ENCODE measurements at places on chromosomes 4 and X. TPM values are rescaled to one million over a fixed set of nuclear protein-coding genes. Genes with fewer than 3 reads are reported as not detected.

- no peak overlapping the region for H3K4me3 ChIP-seq
- no peak overlapping the region for H3K27ac ChIP-seq
- H3K4me1 ChIP-seq, result peaks cover 9% of the 10 kb centered on the region
Measured at GRCh38 chr4:17027495-17027894, 129.1 kb upstream of the LDB2 start.

GRCh38 chr4:17763416-17763815 is 18.0 kb downstream of the FAM184B start:
- H3K36me3 ChIP-seq, result no peaks in the 10 kb centered on the region
- H3K27me3 ChIP-seq, result no peaks in the 10 kb centered on the region
- no peak for DNase-seq
- no peak overlapping the region for H3K4me3 ChIP-seq

GRCh38 chrX:69094977-69095669 is 70.1 kb downstream of the PJA1 start:
- no peaks in the 10 kb centered on the region for H3K27me3 ChIP-seq
- no peaks in the 10 kb centered on the region for H3K36me3 ChIP-seq
- no peaks in the 10 kb centered on the region for H3K4me1 ChIP-seq
- H3K4me3 ChIP-seq, result no peak overlapping the region
- no peak overlapping the region for H3K27ac ChIP-seq

DNA sequence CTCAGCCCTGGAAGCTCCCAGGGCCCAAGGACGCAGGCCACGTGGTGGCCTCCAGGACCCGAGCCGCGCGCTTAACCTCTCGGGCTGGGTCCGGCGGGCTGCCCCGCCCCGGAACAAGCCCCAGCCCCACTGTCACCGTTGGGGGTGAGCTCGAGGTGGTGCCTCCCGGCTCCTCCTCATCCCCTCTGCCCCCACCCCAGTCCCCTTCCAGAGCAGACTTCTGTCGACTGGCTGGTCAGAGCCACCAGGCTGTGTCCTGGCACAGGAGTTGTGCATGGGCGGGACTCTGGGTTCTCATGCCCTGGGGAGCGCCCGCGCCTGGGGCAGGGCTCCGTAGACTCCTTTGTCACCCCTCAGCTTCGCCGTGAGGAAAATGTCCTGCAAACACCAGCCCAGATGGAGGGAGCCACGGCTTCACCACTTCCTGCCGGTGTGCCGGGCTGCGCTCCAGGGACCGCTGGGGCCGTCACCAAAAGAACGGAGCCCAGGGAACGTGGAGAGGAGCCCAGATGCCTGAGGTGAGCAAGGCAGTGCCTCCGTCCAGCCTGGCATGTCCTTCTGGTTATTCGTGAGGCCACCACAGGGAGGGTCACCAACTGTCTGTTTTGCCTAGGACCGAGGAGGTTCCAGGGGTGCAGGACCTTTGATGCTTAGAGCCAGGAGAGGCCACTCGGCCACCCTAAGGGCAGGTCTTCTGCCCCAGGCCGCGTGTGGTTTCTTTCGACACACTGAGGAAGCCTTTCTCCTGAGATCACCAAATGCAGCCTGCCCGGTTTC is 7.1 kb upstream of the RGS12 start:
- no peak overlapping the region for H3K27ac ChIP-seq
- no peaks in the 10 kb centered on the region for H3K36me3 ChIP-seq
- no peaks in the 10 kb centered on the region for H3K4me1 ChIP-seq
- peak; percentile 32 for DNase-seq
- no peak overlapping the region for H3K4me3 ChIP-seq

Gene SPANXN4
- not detected for polyA plus RNA-seq

Gene SPANXN1
- polyA plus RNA-seq, result not detected

Gene UGT2B11
- not detected for polyA plus RNA-seq

Gene FBXW7
- 27.5 TPM for polyA plus RNA-seq

- no peak for DNase-seq
- H3K36me3 ChIP-seq, result no peaks in the 10 kb centered on the region
- no peak overlapping the region for H3K27ac ChIP-seq
- H3K4me1 ChIP-seq, result no peaks in the 10 kb centered on the region
Measured at GRCh38 chrX:108558217-108558616, 118.6 kb downstream of the COL4A5 start.

- peaks cover 5% of the 10 kb centered on the region for H3K4me1 ChIP-seq
- H3K4me3 ChIP-seq, result no peak overlapping the region
- peak; percentile 34 for DNase-seq
- H3K27me3 ChIP-seq, result peaks cover 19% of the 10 kb centered on the region
- no peaks in the 10 kb centered on the region for H3K36me3 ChIP-seq
- H3K27ac ChIP-seq, result no peak overlapping the region
Measured at GRCh38 chrX:2578864-2579263, 78.1 kb upstream of the DHRSX start.

Gene PDGFC
- polyA plus RNA-seq, result 10.8 TPM

Gene DMRTC1
- polyA plus RNA-seq, result not detected

- no peaks in the 10 kb centered on the region for H3K4me1 ChIP-seq
- DNase-seq, result no peak
- H3K36me3 ChIP-seq, result no peaks in the 10 kb centered on the region
- H3K27me3 ChIP-seq, result no peaks in the 10 kb centered on the region
- H3K27ac ChIP-seq, result no peak overlapping the region
Measured at GRCh38 chr4:10647846-10648245, 36.7 kb downstream of the CLNK start.

Gene AKAP14
- not detected for polyA plus RNA-seq

Gene ARHGAP6
- polyA plus RNA-seq, result 6.9 TPM

Gene SLC10A6
- not detected for polyA plus RNA-seq

DNA sequence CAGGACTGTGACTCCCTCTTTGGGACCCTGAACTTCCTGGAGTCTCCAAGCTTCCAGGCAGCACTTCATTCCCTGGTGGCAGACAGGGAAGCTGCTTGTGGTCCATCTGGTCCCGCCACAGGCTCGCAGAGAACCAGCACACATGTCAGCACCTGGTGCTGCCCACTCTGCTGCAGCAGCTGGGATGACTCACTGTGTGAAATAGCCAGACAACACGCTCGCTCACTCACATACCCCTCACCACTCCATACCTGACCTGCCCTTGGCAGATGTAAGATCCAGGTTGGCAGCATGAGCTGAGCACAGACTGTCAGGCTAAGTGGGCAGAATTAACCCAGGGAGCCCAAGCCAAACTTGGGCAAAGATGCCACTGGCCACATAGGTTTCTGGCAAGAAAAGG is 613.5 kb downstream of the PCDH18 start:
- H3K27me3 ChIP-seq, result no peaks in the 10 kb centered on the region
- H3K4me3 ChIP-seq, result no peak overlapping the region
- H3K4me1 ChIP-seq, result no peaks in the 10 kb centered on the region
- H3K36me3 ChIP-seq, result no peaks in the 10 kb centered on the region

DNA sequence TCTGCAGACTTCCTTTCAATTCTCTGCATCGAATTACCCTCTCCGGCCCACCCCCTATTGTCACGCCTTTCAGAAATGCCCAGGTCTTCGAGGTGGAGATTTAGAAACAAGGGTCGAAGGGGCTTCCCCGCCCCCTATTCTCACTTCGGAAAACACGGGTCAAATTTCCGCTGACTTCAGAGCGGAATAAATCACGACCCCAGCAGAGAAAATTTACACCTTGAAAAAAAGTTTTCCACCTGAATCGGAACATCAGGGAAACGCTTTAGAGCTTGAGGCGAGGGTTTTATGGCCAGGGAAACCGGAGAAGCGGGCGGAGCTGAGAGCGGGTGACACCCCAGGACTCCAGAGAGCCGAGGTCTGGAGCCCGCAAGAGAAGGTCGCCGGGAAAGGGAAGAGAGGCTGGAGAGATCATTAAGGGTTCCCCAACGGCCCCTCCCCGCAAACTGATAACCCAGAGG is 1.6 kb downstream of the SHISA3 start:
- H3K4me1 ChIP-seq, result peaks cover 31% of the 10 kb centered on the region
- no peaks in the 10 kb centered on the region for H3K36me3 ChIP-seq
- no peaks in the 10 kb centered on the region for H3K27me3 ChIP-seq
- H3K27ac ChIP-seq, result no peak overlapping the region

Gene SYNPO2
- polyA plus RNA-seq, result 24.8 TPM

Gene FAM9C
- 0.31 TPM for polyA plus RNA-seq

- peak; percentile 56 for DNase-seq
- peak overlapping the region; percentile 57 for H3K4me3 ChIP-seq
- H3K27ac ChIP-seq, result peak overlapping the region; percentile 76
- no peaks in the 10 kb centered on the region for H3K4me1 ChIP-seq
- no peaks in the 10 kb centered on the region for H3K36me3 ChIP-seq
Measured at GRCh38 chrX:68693481-68694434, 46.3 kb downstream of the STARD8 start.

GRCh38 chr4:109462802-109463201 is 29.2 kb downstream of the SEC24B start:
- H3K36me3 ChIP-seq, result peaks cover 38% of the 10 kb centered on the region
- no peak for DNase-seq
- H3K4me1 ChIP-seq, result peaks cover 39% of the 10 kb centered on the region
- no peaks in the 10 kb centered on the region for H3K27me3 ChIP-seq
- no peak overlapping the region for H3K27ac ChIP-seq

DNA sequence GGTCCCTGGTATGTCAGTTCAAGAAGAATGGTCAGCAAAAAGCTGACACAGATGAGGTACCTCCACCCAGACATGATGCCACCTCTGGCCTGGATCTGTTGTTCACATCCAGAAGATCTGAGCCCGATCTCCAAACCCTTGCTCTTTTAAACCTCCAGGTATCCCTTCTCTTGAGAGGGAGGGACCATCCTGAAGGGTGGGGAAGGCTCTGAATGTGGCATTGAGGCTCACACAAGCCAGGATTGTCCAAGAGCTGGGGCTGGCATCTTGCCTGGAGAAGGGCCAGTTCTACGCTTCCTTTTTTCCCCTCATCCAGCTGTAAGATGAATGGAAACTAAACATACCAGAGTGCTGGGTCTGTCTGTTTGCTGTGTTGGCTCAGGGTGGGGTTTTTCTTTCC is at the start of gene ITIH6:
ITIH6 (minus strand) TSS at position 119 of the 400 bp plus-strand sequence; CDS start at position 74, 45 bp downstream.
- H3K36me3 ChIP-seq, result no peaks in the 10 kb centered on the region
- no peak within 1 kb of the TSS for H3K4me3 ChIP-seq
- H3K4me1 ChIP-seq, result no peaks in the 10 kb centered on the region

DNA sequence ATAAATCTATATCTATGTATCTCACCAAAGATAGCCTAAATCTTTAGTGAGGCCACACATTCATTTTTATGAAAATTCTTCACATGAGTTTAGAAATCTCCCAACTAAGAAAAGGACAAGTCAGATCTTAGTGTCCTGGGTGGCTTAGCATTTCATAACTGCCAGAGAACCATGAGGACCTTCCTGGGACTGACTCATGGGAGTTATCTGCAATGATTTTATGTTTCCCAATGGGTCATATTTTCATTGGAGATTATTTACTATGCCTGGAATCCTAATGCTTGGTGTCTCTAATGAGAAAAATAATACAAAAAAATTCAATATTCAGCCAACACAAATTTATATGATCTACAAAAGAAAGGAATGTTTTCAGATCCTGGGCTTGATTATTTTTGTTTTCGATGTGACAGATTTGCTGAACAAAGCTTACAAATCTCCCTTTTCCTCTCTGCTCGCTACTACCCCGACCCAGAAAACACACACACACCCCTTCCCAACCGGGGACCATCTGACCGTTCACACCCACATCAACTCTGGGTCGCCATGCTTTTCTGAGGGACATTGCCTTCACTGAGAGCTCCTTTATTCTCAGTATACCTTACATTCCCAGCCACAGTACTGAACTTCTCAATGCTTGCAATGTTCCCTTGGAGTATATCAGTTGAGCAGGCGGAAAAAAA is 40.1 kb downstream of the SORBS2 start:
- H3K27ac ChIP-seq, result peak overlapping the region; percentile 79
- DNase-seq, result no peak
- H3K36me3 ChIP-seq, result no peaks in the 10 kb centered on the region
- peak overlapping the region; percentile 25 for H3K4me3 ChIP-seq

Gene CPZ
- polyA plus RNA-seq, result 0.25 TPM

GRCh38 chrX:116238093-116238492 is 67.5 kb downstream of the AGTR2 start:
- H3K4me1 ChIP-seq, result no peaks in the 10 kb centered on the region
- no peaks in the 10 kb centered on the region for H3K36me3 ChIP-seq
- no peak overlapping the region for H3K4me3 ChIP-seq
- H3K27ac ChIP-seq, result no peak overlapping the region
- DNase-seq, result no peak

Gene CACNA1F
- polyA plus RNA-seq, result 0.15 TPM

Gene ABHD18
- 3.1 TPM for polyA plus RNA-seq

DNA sequence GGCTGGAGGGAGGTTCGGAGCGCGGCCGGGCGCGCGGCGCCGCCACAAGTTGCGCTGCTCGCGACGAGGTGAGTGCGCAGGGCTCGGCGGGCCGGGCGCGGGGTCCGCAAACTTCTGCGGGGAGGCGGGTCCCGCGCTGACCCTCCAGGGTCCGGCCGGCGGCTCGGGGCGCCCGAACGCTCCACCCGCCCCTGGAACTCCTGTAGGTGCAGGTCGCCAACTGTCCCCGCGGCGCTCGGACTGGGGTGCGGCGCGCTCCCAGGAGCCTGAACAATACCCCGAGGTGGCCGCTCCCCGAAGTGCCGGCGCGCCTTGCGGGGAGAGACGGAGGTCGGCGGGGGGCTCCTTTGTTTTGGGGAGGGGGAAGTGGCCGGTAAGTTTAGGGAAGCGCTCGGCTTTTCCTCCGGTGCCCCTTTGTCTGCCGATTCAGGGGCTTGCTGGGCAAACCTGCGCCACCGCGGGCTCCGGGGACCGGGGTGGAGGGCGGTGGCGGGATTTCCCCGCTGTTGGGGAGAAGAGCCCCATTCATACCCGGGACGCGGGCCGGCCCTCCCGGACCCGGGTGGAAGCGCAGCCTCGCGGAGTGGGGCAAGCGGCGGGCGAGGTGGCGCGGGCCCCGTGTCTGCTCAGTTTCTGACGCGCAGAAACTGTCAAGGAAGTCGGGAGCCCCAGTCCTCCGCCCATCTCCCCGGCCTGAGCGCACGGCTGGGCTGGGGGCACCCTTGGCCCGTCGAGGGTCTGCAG is 694 bp downstream of the TBL1X start:
- peaks cover 60% of the 10 kb centered on the region for H3K4me1 ChIP-seq
- peaks cover 19% of the 10 kb centered on the region for H3K27me3 ChIP-seq
- peak overlapping the region; percentile 76 for H3K27ac ChIP-seq
- no peaks in the 10 kb centered on the region for H3K36me3 ChIP-seq
- peak overlapping the region; percentile 66 for H3K4me3 ChIP-seq

DNA sequence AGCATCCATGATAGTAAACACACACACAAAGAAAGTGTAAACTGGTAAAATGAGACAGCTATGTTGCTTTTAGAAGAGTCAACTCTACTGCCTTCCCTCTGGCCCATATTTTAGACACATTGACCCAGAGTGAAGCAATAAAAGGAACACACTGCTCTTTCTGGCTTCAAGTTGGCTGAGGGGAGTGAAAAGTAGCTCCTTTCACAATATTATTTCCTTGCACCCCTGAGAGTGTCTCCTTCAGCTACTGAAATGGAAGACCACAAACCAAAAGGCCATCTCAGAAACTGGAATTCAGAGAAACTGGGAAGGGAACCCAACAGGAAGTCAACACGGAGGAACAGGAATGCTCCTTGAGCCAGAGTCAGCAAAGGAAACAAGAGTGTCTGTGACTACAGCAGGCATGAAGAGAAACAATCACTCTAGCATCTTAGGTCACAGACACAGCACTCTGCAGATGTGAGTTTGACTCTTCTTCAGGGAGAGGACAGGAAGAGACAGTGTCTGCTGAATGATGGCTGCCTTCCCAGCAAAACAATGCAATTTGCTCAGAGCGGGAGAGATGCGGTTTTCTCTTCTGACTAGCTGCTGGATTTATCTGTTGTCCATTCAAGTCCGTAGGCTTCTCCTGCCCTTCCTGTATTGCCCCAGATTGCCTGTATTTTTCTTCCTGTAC is 106.7 kb downstream of the SPATA18 start:
- no peaks in the 10 kb centered on the region for H3K4me1 ChIP-seq
- H3K27ac ChIP-seq, result no peak overlapping the region
- H3K27me3 ChIP-seq, result no peaks in the 10 kb centered on the region
- no peak overlapping the region for H3K4me3 ChIP-seq
- no peaks in the 10 kb centered on the region for H3K36me3 ChIP-seq
